CD4-positive, alpha-beta T cell treated with Interleukin-2 at 100 ng/mL for 4 hours (primary cell): ENCODE measurements at places on chromosomes 1 and 21.

- DNase-seq: no peak
Observed at GRCh38 chr21:42790520-42791065, 88.7 kb downstream of the WDR4 start.

DNA sequence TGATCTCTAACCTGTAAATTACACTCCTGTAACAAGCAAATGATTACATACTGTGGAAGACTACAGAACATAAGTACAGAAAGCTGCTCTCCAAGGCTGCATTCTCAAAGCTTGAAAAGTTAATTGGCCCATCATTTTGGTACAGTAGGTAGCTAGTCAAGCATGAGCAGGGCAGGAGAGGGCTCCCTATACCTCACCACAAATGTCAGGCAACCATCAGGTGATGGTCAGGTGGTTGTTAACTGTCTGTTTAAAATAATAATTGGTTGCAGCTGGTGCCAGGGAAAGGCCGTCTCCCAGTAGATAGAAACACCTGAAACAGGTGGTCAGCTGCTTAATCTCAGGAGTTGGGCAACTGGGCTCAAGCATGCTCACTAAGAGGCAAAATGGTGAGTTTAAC is 13.1 kb upstream of the SLC1A7 start:
- DNase-seq: no peak

DNA sequence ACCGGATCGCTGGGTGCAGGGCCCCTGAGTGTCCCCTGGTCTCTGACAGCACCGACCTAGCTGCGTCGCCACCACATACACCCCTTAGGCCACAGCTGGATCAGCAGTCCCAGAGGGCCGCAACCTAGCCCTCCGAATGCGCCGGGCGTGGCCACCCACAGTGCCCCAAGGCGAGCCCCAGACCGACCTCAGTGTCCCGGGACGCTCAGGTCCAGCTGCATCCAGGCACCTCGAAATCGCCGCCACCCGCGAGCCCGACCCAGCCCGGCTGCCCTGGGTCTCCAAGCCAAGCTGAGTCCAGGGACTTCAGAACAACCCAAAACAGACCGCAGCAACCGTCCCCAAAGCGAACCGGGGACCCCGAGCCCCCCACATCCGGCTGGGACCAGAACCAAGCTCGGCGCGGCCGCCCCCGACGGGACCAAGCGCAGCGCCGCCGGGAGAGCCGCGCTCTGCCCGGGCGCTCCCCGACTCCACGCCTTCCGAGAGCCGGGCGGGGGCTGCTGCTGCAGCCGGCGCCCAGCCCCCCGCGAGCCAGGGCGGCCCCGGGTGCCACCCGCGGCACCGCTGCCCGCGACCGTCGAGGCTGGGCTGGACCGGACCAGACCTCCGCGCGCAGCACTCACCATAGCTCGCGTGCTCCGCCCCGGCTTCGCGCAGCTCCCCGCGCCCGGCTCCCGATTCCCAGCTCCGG is 54.6 kb upstream of the ECE1 start:
- DNase-seq: no peak

DNA sequence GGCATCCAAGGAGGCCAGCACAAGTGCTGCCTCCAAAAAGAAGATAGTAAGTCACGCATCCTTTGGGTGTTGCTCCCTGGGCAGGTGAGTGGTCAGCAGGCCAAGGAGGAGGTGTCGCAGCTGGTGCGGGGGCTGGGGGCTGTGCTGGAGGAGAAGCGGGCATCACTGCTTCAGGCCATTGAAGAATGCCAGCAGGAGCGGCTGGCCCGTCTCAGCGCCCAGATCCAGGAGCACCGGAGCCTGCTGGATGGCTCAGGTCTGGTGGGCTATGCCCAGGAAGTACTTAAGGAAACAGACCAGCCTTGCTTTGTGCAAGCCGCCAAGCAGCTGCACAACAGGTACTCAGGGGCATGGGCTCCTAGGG is 4.3 kb downstream of the TRIM46 start:
- no peak for DNase-seq

- no peak for DNase-seq
Observed at GRCh38 chr1:75632350-75632949, 21.5 kb upstream of the SLC44A5 start.

GRCh38 chr1:226132728-226133503 is 53.6 kb downstream of the ACBD3 start:
- no peak for DNase-seq

DNA sequence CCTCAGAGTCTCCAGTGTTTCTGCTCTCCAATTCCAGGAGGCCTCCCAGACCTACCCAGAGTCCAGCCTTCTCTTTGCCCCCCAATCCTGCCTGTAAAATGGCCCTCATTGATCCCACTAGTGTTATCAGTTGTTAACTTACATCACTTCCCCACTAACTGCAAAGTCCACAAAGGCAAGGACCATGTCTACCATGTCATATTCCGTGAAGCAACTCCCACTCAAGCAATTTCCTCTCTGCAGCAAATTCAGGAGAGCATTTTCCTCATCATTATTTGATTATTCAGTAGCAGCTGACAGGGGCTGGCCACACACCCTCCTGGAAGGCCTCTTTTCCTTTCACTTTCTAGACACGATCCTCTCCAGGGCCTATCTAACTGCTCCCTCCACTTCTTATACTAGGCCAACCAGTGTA is 153.5 kb downstream of the RERE start:
- peak; percentile 10 for DNase-seq

DNA sequence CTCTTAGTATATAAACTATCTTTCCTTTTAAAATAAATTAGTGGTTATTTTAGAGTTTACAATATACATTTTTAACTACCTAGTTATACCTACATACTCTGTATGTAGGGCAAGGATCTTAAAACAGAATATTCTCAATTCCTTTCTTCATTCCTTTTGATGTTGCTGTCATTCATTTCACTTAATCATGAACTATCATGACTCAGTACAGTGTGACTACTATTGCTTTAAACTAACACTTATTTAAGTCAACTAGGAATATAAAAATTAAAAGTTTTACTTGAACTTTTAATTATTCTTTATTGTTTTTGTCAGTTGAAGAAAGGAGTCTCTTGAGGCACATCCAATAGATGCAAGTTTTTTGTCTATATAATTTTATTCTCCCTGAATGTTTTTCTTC is 726.4 kb downstream of the BRINP3 start:
- no peak for DNase-seq

DNA sequence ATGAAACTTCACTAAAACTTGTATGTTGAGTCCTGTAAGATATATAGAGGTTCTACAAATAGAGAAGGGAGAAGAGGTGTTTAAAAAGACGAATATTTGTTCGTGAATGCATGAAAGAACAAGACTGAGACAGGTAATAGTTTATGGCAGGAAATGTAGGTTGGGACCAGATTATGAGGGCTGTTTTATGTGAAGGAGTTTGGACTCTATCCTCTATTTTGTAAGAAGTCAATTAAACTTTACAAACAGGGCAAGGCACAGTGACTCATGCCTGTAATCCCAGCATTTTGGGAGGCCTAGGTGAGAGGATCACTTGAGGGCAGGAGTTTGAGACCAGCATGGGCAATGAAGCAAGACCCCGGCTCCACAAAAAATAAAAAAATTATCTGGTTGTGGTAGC is 5.7 kb downstream of the SLC35A3 start:
- DNase-seq: no peak

- no peak for DNase-seq
Observed at GRCh38 chr1:104353580-104353979, 603.9 kb downstream of the AMY1C start.

GRCh38 chr1:28073867-28074266 is 14.5 kb downstream of the EYA3 start:
- no peak for DNase-seq

GRCh38 chr21:46207006-46207919 is 21.3 kb downstream of the LSS start:
- no peak for DNase-seq

GRCh38 chr1:116850436-116850835 is 59.3 kb upstream of the PTGFRN start:
- DNase-seq: no peak
